ENCODE measurements at places on chromosomes 4 and X.
A peak's percentile ranks its signal among the peaks of the same experiment; 100 is the strongest.

DNA sequence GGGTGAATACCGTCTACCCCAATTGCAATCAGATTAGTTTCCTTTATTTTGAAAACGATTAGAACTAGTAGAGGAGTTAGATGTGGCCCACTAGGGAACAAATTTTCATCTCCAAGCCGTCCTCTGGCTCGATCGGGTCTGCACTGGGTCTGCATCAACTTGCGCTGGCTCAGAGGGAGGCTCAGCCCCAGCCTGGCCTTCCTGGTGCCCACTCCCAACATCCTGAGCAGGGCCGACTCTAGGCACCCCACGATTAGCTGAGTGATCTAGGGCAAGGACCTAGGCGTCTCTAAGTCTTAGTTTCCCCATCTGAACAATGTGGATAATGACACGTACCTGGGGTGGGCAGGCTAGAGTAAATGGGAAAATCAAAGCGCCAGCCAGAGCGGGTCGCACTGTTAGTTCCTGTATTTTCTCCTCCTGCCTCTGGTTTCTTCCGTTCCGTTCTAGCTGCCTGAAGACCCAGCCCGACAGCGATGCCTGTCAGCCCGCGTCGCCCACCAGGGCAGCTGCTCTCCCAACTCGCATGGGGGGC is 7.7 kb upstream of the HAND2 start:
- DNase-seq: no peak

DNA sequence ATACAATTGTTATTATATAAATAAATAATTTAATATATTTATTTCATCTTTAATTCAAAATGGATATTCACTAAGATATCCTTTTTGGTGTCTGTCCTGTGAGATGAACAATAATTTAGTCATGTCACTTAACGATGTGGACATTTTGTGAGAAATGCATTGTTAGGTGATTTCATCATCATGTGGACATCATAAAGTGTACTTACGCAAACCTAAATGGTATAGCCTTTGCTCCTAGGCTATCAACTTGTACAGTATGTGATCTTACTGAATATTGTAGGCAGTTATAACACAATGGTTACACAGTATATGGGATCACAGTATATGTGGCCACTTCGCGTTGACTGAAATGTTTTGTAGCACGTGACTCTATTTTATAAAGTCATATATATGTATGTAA is 20.2 kb upstream of the CHRNA9 start:
- DNase-seq: no peak

DNA sequence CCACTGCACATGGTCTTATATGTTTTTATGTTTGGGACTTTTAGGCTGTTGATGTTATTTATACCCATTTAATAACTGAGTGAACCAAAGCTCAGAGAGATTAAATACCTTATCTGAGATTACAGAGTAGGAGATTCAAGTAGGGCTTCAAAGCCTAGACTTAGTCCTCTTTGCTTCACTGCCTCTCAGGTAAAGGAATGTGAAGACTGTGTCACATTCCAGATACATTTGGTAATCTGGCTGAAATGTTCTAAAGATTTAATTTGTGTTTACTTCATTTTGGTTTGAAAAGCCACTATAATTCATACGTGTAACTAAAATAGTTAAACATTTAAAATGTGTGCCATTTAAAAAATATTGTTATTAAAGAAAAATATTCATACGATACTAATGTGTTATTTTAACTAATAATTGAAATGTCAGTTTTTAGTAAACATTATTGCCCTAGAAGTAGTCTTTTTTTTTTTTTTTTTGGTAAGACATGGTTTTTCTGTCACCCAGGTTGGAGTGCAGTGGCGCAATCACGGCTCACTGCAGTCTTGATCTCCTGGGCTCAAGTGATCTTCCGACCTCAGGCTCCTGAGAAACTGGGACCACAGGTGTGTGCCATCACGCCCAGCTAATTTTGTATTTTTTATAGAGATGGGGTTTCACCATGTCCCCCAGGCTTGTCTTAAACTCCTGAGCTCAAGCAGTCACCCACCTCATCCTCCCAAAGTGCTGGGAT is 54.3 kb downstream of the WWC2 start:
- DNase-seq: no peak

DNA sequence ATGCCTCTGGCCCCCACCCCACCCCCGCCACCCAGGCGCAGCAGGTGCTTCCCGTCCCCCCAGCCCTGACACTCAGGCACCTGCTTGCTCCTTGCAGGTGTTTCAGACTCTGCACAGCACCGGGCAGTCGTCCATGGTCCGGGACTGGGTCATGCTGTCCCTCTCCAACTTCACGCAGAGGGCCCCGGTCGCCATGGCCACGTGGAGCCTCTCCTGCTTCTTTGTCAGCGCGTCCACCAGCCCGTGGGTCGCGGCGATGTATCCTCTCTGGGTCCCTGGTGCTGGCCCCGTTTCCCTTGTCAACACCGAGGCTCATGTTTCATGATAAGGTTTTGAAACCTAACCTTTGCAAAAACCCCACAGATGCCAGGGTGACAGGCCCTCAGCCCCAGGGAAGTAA is 10.2 kb upstream of the MSANTD1 start:
- no peak for DNase-seq

- no peak for DNase-seq
Observed at GRCh38 chrX:43643201-43643600, 12.9 kb upstream of the MAOA start.

GRCh38 chr4:105145903-105146275 is 787 bp upstream of the TET2 start:
- DNase-seq: peak; percentile 29

GRCh38 chr4:100188829-100189228 is 1.4 kb downstream of the DDIT4L start:
- no peak for DNase-seq

DNA sequence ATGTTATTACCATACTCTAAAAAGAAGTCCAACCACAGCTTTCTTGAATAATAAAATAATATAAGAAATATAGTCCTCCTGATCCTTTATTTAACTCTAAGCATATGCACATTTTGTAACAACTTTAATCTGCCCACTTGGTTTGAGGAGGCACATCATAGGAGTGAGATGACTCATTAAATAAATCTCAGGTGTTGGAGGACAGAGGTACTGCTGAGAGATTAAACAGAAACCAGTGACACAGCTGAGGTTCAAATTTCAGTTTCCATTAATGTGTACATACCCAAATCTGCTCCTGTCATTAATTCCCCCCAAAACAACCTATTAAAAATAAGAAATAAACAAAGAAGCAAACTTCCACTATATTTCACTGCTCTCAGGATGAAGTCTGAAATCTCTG is 211.0 kb downstream of the KCTD8 start:
- DNase-seq: no peak

GRCh38 chr4:172786039-172786792 is 382.4 kb upstream of the GALNT7 start:
- no peak for DNase-seq

GRCh38 chrX:39293203-39293602 is 491.9 kb downstream of the MID1IP1 start:
- no peak for DNase-seq

- no peak for DNase-seq
Observed at GRCh38 chr4:39559626-39560025, 32.4 kb upstream of the UGDH start.
